ENCODE measurements at places on chromosomes 5 and 9. TPM values are rescaled to one million over a fixed set of nuclear protein-coding genes. Genes with fewer than 3 reads are reported as not detected.

Gene SLC25A48
- not detected for total RNA-seq

Gene SETX
- 22.6 TPM for total RNA-seq

Gene KCNV2
- total RNA-seq, result not detected

Gene ZNF366
- total RNA-seq, result not detected

DNA sequence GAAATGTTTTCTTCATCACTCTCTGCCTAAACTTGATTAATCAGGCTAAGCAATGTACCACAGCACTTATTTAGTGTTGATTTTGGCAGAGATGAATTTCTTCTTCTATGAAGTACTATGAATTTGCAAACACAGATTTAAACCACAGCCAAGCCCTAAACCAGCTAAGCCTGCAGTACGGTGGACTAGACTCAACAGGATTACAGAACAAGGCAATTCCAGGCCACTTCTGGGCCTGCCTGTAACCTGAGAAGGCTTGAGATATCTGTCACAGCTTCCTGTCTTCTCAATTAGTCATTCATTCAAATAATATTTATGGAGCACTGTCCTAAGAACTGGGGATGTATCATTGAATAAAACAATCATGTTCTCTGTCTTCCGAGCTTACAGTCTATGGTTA is 32.4 kb upstream of the CAST start:
- DNase-seq, result peak; percentile 44

- DNase-seq, result no peak
Observed at GRCh38 chr5:115844321-115844817, 2.6 kb downstream of the AP3S1 start.

GRCh38 chr5:21236971-21237427 is 1249.0 kb upstream of the CDH18 start:
- DNase-seq, result no peak

DNA sequence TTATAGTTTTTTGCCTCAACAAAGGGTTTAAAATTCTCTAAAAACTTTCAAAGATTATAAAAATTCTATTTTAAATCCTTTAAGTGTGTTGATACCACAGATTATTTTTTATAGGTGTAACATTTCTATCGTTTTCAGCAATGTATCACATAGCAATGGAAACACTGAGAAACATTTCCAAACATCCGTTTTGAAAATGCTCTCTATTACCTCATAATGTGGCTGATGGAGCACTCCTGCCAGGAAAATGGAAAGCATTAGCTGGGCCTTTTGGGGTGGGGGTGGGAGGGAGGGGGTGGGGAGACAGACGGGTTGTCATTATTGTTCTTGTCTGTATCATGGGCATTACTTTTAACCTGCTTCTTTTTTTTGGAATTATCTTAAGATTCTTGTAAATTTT is 516.5 kb downstream of the ACTL7B start:
- no peak for DNase-seq

DNA sequence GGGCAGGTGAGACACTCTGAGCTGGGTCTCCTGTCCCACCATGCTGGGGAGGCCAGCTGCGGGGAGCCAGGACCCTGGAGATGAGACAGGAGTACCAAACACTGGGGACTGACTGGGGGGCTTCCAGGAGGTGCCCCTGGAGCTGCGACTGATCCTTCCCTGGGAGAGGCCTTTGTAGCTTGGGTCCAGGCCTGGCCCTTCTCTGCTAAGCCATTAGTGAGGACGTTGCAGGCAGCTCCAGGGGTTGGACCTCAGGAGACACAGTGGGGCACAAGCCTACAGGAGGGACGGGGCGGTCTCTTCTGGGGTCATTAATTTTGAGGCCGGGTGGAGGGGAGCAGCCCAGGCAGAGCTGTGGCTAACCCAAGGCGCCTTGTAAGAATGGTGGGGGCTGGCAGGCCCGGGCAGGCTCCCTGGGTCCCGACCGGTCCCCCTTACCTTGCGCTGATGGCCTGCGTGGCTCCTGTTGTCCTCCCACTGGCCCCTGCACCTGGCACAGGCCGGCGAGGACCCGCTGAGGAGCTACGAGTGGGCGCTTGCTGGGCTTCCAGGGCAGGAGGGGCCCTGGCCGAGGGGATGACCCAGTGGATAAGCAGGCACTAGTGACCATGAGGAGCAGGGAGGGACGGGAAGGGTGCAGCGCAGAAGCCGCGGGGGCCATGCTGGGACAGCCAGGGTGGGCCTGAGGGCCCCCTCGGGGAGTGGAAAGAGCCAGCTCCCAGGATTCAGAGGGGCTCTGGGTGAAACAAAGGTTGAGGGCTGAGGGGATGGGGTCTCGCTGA is 5.1 kb downstream of the MRPS2 start:
- DNase-seq, result no peak

Measured in HT-29 (cell line).